A549 (cell line): ENCODE measurements at places on chromosomes 12 and 14. TPM values are rescaled to one million over a fixed set of nuclear protein-coding genes. Genes with fewer than 3 reads are reported as not detected.
A peak's percentile ranks its signal among the peaks of the same experiment; 100 is the strongest.

DNA sequence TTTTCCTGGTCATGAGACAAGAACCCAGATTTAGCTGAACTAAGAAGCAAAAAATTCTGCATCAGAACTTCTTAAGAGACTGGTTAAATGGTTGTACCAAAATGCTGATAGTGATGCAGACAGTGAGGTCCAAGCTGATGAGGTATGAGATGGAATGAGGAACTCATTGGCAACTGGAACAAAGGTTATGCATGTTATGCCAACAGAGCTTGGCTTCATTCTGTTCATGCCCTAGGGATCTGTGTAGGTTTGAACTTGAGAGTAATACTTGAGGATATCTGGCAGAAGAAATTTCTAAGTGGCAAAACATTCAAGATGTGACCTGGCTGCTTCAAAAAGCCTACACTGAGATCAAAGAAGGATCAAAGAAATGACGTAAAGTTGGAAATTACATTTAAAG is 398.0 kb downstream of the FSCB start:
- no peak for DNase-seq

- DNase-seq, result peak; percentile 5
Observed at GRCh38 chr12:92290350-92290695, 144.7 kb upstream of the BTG1 start.

GRCh38 chr12:15601210-15601800 is 187.9 kb downstream of the EPS8 start:
- DNase-seq, result peak; percentile 74

GRCh38 chr12:9169979-9170634 is 38.1 kb downstream of the PZP start:
- DNase-seq, result no peak

DNA sequence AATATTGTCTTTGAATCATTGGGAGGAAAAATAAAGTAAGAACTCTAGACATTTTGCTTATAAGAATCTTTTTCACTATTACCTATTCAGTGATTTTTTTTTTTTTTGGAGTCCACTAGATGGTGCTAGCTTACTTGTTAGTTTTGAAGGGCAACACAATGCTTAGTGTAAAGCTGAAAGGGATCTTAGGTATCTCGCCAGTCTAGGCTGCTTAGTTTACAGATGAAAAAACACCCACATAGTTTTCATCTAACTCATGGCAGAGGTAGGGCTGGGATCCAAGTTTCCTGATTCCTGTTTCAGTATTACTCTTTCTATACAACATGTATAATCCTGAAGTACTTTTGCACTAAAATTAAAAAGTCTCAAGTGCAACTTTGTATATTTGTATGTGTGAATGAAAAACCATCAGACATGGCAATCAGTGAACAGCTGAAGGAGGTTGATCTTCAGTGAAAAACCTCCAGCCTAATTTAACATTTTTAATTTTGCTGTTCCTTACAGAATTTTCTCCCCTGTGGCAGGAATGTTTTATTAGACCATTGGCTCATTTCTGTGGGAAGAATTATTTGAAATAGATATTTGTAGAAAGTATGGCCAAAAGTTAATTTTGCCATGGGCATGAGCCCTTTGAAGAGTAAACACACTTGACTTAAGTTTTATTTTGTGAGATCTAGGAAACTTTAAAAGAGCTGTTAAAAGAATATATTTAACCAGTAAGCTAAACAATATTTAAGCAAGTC is 40.7 kb downstream of the LRRIQ1 start:
- peak; percentile 44 for DNase-seq

GRCh38 chr14:80117876-80118275 is 93.4 kb downstream of the DIO2 start:
- DNase-seq, result no peak

DNA sequence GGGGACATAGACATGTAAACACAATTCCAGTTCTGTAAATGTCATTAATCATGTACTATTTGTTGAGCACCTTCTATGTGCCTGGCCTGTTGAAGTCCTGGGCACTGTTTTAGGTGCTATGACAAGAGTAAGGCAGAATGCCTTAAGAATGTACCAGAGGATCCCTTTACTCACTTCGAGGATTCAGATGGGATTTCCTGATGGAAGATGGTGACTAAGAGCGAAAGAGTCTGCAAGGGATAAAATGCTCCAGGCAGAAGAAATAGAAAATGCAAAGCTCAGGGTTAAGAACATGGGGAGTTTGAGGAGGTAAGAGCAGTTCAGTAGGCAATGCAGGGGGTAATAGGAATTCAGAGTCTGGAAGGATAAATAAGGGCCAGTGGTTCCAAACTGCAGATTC is 671.3 kb upstream of the TBX3 start:
- no peak for DNase-seq

DNA sequence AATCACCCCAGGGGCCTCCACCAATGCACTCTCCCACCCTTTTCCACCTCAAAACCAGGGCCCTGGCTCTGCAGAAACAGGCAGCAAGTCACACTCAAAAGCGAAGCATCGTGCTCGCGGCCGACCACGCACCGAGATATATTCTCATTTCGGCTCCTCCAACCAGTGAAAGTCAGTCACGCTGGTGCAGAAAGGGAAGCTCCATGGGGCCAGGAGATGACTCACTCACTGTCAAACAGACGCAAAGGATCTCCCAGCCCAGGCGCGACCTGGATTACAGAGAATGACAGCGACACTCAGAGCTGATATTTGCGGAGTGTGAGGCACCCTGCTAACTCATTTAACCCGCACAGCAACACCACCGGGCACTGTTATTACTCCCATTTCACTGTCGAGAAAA is 173.6 kb downstream of the CALM1 start:
- no peak for DNase-seq

The SPIC gene
- polyA plus RNA-seq, result not detected in 3 replicates

The FGF6 gene
- not detected in 3 replicates for polyA plus RNA-seq

The TAS2R9 gene
- not detected in 3 replicates for polyA plus RNA-seq

The RNASE8 gene
- not detected in 3 replicates for polyA plus RNA-seq

The OR4K5 gene
- not detected in 3 replicates for polyA plus RNA-seq

The POTEM gene
- polyA plus RNA-seq, result not detected in 3 replicates

The LRCOL1 gene
- not detected in 3 replicates for polyA plus RNA-seq

The MMP14 gene
- polyA plus RNA-seq, result 1.1 to 2.0 TPM (median 1.5 TPM) in 3 replicates
